ENCODE measurements at places on chromosomes 7 and 10. TPM values are rescaled to one million over a fixed set of nuclear protein-coding genes. Genes with fewer than 3 reads are reported as not detected.

PON3 gene
- total RNA-seq = 0.66 TPM

LRGUK gene
- total RNA-seq = 0.18 TPM

SLC26A3 gene
- total RNA-seq = not detected

SPDYE11 gene
- not detected for total RNA-seq

HECW1 gene
- not detected for total RNA-seq

ADCYAP1R1 gene
- under 0.01 TPM for total RNA-seq

SRRM3 gene
- total RNA-seq = 0.45 TPM
